ENCODE measurements at places on chromosomes 6 and 20.

DNA sequence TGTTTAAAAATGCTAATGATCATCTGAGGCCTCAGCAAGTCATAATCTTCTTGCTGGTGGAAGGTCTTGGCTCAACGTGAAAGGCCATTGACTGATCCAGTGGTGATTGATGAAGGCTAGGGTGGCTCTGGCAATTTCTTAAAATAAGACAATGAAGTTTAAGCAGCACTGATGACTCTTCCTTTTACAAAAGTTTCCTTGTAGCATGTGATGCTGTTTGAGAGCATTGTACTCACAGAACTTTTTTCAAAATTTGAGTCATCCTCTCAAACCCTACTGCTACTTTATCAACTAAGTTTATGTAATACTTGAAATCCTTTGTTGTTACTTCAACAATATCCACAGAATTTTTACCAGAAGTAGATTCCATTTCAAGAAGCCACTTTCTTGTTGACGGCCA is 382.3 kb downstream of the ESR1 start:
- no peak for DNase-seq

DNA sequence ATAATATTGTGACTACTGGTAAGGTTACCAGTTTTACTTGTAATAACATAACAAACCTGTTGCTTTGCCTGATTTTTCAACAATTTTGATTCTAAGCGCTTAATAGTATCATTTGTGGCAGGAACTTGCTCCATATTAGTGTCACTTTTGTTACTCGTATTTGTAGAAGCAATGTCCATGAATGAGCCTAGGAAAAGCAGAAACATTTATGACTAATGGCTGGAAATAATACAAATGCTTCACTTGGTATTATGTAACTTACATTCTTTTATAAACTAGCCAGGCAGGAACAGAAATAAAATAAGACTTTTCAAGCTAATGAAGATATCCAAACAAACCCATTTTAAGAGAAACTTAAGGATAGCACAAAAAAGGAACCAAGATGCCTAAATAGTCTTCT is 38.9 kb downstream of the MAP3K7 start:
- no peak for DNase-seq

DNA sequence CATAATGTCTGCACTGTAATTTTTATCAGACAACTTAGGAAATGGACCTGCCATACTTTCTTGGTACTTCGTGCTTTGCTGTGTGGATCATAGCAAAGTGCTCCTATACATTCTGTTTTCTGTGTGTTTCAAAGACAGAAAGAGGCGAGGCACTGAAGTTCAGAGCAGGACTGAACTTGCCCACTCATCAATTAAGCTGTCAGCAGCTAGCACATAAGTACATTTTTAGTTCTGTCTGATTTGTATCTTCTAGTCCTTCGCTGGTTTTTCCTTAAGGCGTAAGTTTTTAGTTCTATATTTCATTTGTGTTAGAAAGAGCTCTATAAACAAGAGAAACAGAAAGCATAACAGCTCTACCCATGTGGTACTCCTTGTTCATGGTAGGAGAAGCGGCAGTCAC is 42.1 kb downstream of the MAP3K4 start:
- no peak for DNase-seq

GRCh38 chr6:126094411-126094810 is 108.1 kb downstream of the TRMT11 start:
- no peak for DNase-seq

GRCh38 chr6:169253337-169254238 is at the start of gene THBS2:
Gene THBS2, minus strand, starts transcription at chr6:169253846. Its CDS starts 3,062 bp downstream, at chr6:169250784.
- no peak for DNase-seq

DNA sequence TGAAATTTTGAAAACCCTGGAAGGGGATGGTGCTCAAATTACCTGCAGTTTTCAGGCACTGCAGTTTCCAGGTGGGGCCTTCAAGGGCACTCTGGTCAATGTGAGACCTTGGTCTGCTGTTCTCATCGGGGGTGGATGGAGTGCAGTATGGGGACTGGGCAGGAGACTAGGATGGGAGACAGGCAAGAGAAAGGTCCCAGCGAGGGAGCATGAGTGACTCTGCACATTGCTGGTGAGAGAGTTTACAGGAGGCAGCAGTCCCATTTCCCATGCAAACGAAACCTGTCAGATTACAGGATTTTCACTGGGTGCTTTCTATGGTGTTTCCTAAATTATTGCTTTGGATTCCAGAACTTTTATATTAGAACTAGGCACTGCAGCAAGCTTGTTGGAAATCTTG is 73.5 kb upstream of the DTNBP1 start:
- DNase-seq, result no peak

DNA sequence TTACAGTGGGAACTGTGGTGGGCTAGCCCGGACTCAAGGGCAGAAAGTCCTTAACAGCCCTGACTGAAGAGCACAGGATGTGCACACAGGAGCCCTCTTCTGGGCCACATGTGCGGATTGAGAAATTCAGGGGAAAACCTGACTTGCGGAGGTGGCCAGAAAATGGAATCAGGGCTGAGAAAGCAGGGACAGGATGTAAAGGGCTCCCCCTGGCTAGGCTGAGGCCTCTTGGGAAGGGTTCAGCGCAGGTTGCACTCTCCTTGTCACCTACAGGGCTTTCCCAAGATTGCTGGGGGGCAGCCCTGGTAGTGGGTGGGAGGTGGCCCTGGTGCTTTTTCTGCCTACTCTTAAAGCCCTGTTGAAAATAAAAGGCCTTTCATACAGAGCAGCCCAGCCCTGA is 251.2 kb downstream of the SLC24A3 start:
- no peak for DNase-seq

- DNase-seq, result no peak
Observed at GRCh38 chr20:3796477-3797225, 541 bp downstream of the CDC25B start.

- DNase-seq, result no peak
Observed at GRCh38 chr6:42028234-42029061, 21.9 kb upstream of the TAF8 start.

DNA sequence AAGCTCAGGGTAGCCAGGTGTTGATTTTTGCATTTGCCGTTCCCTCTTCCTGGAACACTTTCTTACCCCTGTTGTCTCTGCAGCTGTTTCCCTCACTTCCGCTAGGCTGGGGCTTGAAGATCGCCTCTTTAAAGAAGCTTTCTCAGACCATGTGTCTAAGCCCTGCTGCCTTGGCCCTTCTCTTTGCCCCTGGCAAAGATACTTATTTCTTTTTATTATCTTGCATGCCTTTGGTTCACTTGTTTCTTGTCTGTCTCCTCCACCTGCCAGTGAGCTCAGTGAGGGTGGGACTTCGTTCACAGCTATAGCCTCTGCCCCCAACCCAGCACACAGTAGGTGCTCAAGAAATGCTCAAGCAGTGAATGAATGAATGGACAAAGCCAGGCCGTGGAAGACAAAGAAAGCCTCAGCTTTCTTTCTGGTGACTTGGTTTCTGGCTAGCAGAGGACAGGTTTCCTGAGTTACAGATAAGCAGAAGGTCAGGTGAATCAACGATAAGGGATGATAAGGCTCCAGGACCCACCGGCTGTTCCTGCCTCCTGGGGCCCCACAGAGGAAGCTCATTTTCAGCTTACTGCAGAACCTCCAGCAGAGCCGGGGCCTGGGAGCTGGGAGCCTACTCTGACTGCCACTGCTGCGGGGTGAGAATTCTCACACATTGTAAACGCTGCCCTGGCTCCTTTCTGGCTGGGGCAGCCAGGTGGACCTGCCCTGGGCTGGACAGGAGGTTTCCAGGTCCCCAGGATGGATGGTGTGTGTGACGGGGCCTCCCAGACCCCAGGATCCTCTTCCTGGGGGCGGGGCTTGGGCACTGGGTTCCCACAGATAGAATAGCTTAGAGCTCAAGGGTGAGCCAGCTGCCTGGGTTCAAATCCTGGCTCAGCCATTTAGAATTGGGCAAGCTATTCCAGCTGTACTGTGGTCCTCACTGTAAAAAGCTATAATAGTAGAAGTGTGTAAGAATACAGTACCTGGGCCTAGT is 29.8 kb downstream of the SNAI1 start:
- DNase-seq, result no peak

DNA sequence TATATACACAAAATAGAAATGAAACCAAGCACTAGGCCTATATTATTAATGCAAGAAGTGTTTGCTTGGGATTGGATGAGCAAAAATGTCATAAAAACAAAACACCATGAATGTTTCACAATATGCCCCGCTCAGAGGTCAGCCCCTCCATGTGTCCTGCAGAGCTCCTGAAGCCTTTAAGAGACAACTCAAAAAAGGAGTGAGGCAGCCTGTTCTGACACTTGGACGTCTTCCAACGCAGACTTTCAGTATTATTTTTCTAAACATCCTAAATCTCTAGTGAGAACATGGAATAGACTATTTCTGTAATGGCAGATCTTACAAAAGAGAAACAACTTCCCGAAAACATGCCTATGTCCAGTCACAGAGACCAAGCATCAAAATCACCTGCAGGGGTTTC is 322.6 kb downstream of the PRKN start:
- no peak for DNase-seq

GRCh38 chr6:2725999-2726567 is 24.6 kb downstream of the MYLK4 start:
- no peak for DNase-seq

DNA sequence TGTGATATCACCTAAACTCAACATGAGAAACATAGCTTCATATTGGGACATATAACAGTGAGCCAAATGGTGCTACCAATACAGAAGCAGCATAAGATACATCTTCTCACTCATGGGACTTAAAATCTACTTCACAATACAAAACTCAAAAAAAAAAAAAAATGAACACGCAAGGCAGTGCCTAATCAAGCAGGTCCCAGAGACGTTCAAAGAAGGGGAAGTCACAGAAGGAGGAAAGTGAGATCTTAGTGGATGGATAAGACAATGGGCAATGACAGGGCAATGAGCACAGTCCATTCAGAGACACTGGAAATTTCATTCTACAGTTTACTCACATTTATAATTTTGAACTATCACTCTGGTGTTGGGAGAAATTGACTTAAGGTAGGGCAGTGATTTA is 88.3 kb downstream of the FAM50B start:
- DNase-seq, result no peak

GRCh38 chr6:98839781-98840361 is 5.5 kb downstream of the POU3F2 start:
- DNase-seq, result no peak

DNA sequence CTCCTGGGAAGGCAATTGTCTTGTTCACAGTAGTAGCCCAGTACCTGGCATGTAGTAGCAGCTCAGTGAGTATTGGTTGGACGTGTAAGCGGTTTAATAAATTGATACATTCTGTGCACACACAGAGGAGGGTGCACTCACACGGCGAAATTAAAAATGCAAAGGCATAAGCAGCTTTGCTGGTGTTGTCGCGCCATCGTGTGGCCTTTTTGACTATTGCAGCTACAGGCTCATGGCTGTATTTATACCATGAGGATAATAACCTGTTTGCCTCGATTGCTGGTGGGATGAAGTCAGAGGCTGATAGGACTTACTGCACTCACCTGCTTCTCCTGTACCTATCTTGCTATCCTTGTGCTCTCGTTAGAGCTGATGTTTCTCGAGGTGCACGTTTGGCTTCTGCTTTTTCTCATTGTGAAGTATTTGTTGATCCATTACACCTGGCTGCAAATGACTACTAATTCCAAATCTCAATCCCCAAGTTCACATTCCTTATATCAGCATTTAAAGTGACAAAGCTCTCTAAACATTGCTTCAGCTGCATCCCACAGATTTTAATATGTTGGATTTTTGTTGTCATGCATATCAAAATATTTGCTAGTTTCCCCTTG is 61.5 kb downstream of the TBXT start:
- DNase-seq, result no peak

DNA sequence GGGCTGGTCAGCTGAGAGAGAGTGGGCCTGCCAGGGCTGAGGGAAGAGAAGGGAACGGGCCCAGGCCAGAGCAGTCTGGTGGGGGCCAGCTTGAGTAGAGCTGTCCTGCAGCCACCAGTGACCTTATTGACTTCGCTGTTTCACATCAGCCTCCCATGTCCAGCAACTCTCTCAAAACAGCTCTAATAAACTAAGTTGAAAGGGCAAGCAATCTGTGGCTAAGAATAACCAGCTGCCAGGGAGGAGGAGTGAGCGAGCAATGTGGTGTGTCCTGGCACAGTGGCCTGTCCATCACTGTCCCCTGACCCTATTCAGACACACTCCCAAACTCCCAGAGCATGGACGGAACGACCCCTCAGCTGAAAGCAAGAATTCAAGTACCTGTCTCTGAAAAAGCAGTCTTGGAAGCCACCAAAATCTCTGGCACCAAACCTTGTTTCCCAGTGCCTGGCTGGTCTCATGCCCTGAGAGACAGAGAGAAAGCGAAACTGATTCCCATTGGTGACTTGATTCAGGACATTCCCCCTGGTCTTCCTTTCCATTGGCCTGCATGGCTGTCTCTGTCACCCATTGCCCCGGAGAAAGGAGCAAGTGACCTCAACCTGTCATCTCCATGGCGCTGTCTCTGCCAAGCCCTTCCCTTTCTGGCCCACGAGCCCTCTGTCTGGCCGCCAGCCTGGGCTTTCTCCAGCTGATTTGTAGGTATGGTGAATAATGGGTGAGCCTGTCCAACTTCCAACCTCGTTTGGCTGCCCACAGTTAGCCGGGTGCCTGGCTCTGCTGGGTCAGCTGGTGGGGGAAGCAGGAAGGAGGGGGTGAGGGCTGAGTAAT is at the start of gene DDO:
TSS of gene DDO (minus strand) at position 490 of the 831 bp plus-strand sequence. CDS start 2,113 bp downstream, outside the sequence.
- no peak for DNase-seq

GRCh38 chr20:5221061-5221430 is 94.2 kb downstream of the CDS2 start:
- DNase-seq, result no peak

GRCh38 chr6:167750956-167751358 is 75.8 kb upstream of the AFDN start:
- DNase-seq, result no peak

DNA sequence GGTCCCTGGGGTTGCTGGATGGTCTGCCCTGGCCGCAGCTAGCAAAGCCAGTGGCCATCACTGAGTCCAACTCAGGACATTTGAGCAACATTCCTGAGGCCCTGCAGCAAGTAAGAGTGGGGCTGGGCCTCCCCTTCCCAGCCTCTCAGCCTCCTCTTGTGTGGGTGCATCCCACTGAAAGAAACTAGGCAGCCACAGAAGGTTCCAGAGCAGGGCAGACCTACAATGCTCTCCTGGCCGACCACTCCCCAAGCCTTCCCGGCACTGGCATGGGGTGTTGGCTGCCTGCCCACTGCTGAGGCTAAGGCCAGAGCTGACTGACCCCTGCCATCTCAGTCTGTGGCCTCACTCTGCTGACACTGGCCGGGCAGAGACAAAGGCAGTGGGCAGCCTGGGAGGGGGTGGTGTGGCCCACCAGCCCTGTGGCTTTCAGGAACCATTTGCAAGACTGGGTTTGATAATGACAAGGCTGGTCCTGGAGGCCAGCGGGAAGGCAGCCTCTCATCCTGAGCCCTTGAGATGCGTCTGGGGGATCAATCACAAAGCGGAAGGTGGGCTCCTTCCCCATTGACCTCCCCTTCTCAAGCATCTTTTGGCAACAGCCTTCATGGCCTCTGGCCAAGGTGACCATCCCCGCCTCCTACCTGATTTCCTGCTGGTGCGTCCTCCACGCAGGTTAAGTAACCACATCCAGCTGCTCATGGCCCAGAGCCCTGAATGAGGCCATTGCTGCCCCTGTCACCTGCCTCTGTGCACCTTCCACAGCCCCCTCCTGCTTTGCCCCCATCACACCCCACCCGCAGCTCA is 9.6 kb downstream of the DLGAP4 start:
- no peak for DNase-seq

GRCh38 chr6:155247618-155248007 is 16.2 kb upstream of the CLDN20 start:
- no peak for DNase-seq

GRCh38 chr6:135506270-135506997 is 8.9 kb upstream of the AHI1 start:
- DNase-seq, result no peak

GRCh38 chr20:10857352-10858070 is 183.7 kb upstream of the JAG1 start:
- no peak for DNase-seq

Measured in NCI-H187 (cell line).